CD4-positive, alpha-beta T cell treated with Interleukin-17A for 1 hour (primary cell): ENCODE measurements at places on chromosomes 5 and 9.
A peak's percentile ranks its signal among the peaks of the same experiment; 100 is the strongest.

- no peak for DNase-seq
Observed at GRCh38 chr5:16913187-16914107, 22.6 kb downstream of the MYO10 start.

GRCh38 chr5:32123058-32123805 is 50.9 kb downstream of the GOLPH3 start:
- DNase-seq = no peak

- no peak for DNase-seq
Observed at GRCh38 chr9:99335280-99335679, 113.2 kb downstream of the SEC61B start.

DNA sequence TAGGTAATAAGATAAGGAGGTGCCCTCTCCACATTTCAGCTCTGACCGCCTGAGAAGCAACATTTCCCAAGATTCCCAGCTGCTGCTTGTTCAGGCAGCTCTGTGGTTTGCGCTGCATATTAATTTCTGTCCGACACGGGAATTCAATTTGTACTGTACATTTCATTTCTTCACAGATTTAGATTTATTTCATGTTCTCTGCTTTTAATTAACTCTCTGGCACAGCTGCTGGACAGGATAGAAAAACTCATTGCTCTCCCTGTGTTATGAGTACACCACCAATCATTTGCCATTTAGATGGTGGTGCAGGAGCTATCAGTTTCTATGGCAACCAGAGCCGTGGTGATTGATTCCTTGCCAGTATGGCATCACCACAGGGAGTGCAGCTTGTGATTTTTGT is 558.5 kb downstream of the DMRTA1 start:
- DNase-seq = no peak

DNA sequence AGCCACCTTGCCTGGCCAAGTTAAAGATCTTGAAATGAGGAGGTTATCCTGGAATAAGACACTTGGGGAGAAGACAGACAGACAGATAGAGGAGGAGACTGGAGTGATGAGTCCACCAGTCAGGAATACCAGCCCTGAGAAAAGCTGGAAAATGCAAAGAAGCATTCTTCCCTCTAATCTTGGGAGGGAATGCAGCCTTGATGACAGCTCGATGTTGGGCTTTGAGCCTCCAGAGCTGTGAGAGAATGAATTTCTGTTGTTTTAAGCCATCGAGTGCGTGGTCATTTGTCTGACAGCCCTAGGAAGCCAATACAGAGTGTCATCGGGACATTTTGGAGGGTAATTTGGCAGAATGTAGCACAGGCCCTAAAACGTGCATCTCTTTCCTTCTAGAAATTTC is 199.1 kb upstream of the IER5L start:
- no peak for DNase-seq

GRCh38 chr5:87411586-87411972 is 1.2 kb downstream of the CCNH start:
- DNase-seq = peak; percentile 69

DNA sequence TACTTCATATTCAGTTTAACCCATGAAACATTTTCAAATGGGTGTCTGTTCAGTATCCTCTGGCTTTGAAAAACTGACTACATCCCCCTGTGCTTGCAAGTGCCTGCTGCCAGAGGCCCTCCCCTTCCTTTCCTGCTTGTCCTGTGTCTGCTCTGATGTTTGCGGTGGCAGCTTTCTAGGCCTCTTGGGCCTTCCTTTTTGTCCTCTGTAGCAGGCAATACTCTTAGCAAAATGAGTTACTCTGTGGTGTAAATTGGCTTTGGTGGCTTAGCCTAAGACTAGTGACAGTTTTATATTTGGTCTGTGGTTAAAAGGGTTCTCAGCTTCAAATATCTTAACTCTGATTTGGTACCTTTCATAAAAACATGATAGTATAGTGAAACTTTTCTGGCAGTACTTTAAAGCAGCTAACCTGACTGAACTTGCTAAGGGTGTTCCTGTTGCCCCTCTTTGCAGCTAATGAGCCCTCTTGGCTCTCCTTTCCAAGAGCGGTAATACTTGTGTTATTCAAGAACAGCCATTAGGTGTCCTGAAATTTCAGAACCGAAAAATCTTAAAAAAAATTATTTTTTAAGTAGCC is 76.6 kb downstream of the GOLM1 start:
- no peak for DNase-seq

GRCh38 chr5:164671640-164672039 is 1166.2 kb downstream of the MAT2B start:
- no peak for DNase-seq

- DNase-seq = no peak
Observed at GRCh38 chr9:130498918-130499698, 54.3 kb downstream of the ASS1 start.

- no peak for DNase-seq
Observed at GRCh38 chr5:60354311-60354710, 345.7 kb downstream of the DEPDC1B start.

DNA sequence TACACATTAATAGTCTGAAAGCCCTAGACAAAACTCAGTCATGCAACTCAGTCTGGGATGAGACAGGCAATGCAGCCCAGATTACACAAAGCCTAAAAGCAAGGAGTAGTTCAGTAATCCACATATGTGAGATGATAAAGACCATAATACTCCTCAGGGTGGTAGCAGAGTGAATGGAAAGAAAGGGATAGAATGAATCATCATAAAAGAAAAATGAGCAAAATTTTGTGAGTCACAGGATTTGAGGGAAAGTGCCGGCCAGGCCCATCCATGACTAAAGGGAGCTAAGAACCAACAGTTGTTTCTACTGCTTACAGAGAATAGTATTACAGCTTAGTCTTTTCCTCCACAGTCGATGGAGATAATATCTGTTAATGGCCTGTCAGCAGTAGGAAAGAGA is 90.0 kb upstream of the POU5F2 start:
- DNase-seq = no peak

GRCh38 chr5:10556893-10557746 is 6.8 kb upstream of the ANKRD33B start:
- DNase-seq = no peak

DNA sequence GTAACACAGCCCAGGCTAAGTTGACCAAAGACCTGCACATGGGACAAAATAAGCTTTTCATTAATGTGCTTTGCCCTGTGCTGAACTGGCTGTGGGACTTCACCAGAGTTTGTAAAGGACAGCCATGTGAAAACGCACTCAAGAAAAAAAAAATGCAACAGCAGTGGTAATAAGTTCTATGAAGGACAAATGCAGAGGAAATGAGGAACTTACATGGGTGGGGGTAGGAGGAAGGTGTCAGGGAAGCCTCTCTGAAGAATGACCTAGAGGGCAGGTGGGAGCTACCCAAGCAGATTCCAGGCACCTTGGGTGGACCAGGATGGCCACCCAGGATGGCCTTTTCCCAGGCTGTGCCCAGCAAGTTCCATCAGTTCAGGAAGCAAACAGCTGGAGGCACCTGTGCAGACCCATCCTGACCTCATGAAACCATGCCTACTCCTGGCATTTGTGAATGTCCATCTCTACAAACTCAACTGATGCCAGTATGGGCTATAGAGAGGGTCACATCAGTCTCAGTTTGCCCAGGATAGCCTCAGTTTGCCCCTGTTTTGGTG is 6.7 kb upstream of the PHF2 start:
- no peak for DNase-seq

DNA sequence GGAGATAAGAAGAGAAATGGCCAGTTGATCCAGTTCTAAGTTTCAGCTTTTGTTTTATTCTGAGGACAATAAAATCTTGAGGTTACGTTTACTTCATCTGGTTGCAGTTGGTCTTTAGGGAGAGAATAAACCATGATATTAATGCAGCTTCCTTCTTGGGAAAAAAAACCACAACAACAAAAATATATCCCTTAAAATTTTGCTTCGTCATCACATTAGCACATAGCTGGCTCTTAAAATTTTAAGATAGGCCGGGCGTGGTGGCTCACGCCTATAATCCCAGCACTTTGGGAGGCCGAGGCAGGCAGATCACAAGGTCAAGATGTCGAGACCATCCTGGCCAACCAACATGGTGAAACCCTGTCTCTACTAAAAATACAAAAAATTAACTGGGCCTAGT is 86.4 kb downstream of the EQTN start:
- DNase-seq = no peak

- no peak for DNase-seq
Observed at GRCh38 chr9:127913682-127914081, 3.2 kb downstream of the ST6GALNAC4 start.

DNA sequence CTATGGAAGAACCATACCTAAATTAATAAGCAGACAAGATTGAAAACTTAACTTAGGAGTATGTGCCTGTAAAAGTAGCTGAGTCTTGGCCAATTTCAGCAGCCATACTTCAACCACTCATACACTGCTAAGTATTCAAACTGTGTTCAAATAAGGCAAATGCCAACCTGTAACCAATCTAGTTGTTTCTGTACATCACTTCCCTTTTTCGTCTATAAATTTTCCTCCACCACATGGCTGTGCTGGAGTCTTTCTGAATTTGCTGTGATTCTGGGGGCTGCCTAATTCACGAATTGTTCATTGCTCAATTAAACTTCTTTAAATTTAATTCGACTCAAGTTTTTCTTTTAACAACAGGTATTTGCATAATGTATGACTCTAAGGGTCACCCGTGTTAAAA is 184.4 kb downstream of the PLK2 start:
- DNase-seq = no peak

- no peak for DNase-seq
Observed at GRCh38 chr9:14246951-14247350, 67.0 kb downstream of the NFIB start.

- peak; percentile 18 for DNase-seq
Observed at GRCh38 chr5:56094579-56095361, 100.0 kb upstream of the IL6ST start.

- peak; percentile 71 for DNase-seq
Observed at GRCh38 chr5:80672140-80672736, 17.5 kb upstream of the DHFR start.

DNA sequence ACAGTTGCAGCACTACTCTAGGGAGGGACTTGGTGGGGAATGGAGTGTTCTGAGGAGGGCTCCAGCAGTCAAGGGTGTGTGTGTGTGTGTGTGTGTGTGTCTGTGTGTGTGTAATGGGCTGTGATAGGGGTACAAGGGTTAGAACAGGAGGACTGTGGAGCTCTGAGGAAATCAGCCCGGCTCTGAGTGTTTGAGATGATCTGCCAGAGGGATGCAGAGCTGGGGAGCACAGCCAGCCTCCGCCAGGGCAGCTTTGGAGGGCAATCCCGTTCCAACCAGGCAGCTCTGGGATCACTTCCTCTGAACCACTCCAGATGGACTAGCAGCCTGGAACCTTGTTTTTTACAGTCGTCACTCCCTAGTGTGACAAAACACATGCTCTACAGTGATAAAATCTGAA is 3.0 kb upstream of the SLC6A7 start:
- DNase-seq = no peak

GRCh38 chr9:6692881-6693361 is 47.4 kb upstream of the GLDC start:
- no peak for DNase-seq

GRCh38 chr9:121699571-121700164 is 48.2 kb downstream of the DAB2IP start:
- DNase-seq = no peak

GRCh38 chr9:17875886-17876285 is 297.0 kb downstream of the SH3GL2 start:
- no peak for DNase-seq

DNA sequence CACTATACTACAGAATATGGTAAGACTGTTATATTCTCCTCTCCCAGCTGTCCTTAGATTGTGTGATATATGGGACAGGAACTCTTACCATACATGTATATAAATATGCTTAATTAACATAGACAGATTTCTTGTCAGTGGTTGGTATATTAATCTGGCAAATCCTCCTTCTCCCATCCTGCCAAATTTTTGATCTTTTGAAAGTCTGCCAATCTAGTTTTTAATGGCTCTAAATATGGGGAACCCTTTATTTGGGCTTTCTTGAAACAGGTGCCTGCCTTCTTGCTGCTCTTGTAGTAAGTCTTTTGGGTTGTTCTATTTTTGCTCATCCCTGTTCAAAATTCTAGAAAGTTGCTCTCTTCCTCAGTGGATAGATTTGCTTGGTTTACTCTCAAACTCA is 63.5 kb downstream of the SPATA31D1 start:
- DNase-seq = no peak

DNA sequence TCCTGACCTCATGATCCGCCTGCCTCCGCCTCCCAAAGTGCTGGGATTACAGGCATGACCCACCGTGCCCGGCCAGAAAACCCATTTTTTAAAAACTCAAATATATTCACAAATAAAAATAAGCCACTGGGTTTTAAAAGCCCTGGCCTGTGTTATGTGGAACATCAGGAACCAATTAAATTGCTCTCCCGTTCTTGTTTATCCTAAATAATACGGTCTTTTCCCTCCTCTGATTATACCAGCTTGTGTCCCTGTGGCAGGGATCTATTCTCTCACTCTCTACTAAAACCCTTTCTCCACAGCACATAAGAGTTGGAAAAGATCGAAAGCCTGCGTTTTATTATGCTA is 30.1 kb upstream of the LPAR1 start:
- no peak for DNase-seq

- no peak for DNase-seq
Observed at GRCh38 chr9:81720450-81721086, 31.2 kb upstream of the TLE1 start.

- DNase-seq = no peak
Observed at GRCh38 chr5:113939988-113940387, 421.9 kb upstream of the KCNN2 start.

DNA sequence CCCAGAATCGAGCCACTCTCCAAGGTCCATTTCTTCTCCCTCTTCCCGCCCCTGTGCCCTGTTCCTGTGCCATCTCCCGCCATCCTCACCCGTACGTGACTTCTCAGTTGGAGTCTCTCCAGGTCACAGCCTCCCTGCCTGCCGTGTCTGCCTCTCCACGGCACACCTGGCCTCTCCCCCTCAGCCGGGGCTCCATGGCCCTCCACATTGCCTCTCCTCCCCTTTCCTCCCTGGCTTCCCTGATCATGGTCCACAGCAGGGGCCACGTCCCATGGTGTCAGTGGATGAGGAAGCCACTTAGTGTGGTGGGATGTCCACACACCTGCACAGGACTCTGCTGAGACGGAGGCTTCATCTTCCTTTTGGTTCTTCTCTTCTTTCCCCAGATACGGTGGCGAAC is 2.3 kb downstream of the PAEP start:
- DNase-seq = no peak

GRCh38 chr5:57504357-57504756 is 21.7 kb upstream of the ACTBL2 start:
- no peak for DNase-seq

GRCh38 chr9:114745879-114746550 is 59.8 kb downstream of the TNFSF15 start:
- DNase-seq = no peak

GRCh38 chr5:122126177-122126755 is 3.1 kb upstream of the ZNF474 start:
- DNase-seq = no peak
